ENCODE measurements at places on chromosomes 12 and 14.

DNA sequence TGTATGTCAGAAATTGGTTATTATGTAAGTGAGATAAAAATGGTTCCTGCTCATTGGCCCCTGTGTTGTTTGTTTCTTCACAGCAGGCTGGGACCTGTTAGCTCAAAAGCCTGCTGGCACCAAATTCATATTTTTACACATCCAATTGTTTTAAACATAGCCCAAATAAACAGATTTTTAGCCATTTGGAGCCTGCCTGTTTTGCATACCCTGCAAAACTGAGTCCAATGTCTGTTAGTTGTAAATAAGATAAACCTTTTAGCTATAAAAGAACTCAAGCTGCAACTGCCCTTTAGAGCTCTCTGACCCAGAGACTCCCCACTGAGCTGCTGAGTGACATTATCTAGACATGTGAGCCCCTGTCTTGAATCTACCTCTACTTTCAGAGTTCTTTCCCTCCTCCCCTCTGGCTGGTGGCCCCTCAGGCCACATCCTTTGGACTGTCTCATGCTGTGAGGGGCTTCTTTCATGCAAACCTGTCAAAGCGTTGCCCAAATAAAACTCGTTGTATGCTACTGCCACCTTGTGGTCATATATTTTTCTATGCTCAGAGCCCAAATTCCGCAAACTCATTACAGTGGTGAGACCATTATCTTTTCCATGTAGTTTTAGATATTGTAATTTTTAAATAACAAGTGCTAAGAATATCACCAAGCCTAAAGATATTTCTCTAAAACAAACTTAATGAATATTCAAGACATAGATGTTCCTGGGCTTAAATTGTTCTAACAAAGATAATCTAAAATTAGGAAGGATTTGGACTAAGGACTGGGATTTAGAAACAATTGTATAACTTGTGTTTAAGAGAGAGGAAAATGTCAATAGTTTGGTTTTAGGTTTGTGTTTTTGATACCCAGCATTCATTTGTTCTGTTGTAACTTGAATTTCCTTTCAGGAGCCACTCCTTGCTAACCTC is 337.9 kb downstream of the AACS start:
- DNase-seq = peak; percentile 13

GRCh38 chr12:13173012-13173932 is 23.3 kb upstream of the EMP1 start:
- peak; percentile 25 for DNase-seq

DNA sequence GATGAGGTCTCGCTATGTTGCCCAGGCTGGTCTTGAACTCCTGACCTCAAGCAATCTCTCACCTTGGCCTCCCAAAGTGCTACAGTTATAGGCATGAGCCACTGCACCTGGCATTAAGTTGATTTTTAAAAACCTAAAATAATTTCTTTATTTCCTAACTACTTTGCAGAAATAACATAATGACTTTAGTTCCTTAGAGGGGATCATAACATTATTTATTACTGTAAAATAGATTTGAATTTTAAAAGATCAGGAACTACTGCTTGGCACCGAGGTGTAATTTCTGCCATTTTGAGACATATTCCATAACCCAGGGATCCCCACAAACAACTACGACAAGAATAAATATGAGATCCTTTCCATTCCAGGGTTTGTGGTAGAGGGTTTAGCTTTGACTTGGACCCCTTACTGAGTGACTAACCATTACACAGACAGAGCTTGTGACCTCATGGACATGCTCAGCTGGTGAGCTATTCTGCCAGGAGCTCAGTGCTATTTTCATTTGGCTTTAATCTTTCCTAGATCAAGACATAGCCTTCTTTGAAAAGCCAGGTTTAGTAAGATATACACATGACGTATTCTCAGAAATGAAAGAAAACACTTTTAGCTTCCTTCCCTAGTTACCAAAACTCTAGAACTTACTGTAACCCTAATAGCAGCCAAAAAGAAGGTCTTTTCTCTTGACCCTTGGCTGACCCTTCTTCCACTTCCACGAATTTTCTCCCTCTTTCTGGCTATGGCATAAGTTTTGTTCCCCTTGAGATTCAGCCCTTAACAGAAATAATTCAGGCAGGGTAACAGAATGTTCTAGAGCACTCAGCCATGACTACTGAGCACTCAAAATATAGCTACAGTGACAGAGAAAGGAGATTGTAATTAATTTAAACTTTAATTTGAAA is 75.1 kb upstream of the NUDT4 start:
- DNase-seq = no peak

DNA sequence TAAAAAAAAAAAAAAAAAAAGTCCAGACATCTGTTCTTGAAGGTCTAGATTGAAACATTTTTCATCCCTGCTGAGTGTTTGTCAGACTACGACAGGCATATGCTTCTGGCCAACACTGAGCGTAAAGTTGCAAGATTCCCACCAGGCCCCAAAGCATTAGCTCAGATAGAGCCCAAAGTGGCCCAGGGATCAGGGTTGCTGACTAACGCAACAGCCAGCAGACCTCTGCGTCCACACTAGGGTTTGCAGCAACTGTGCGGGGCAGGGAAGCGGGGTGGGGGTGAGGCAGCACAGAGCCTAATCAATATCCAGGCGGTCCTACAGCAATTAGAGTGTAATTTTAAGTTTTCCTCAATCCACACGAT is 55.7 kb downstream of the SSH1 start:
- DNase-seq = no peak

DNA sequence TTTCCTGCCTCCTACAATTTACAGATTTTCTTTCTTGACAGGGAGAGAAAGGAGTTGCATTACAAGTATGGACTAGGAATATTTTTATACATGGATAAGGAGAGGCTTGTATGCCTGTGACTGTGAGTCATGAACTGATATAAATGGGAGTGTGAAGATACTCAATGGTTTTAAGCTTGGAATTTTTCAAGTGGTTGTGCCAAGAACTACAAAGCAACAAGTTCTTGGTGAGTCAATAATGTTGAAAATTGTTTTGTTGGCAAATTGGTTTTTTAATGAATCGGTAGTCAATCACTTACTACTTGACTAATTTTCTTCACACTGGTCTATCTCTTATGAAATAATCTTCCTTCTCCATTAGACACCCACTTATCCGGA is 58.9 kb upstream of the HMGA2 start:
- no peak for DNase-seq

All from activated CD4-positive, alpha-beta T cell treated with anti-CD3 and anti-CD28 coated beads, Interleukin-2, amount 10 ng/mL, durations not matched to agents 7 days and 5 days (primary cell).